A673 (cell line): ENCODE measurements at places on chromosomes 5 and 9. TPM values are rescaled to one million over a fixed set of nuclear protein-coding genes. Genes with fewer than 3 reads are reported as not detected.

The IRF1 gene
- total RNA-seq = 5.7 and 6.9 TPM in 2 replicates

The C9orf50 gene
- 0.28 TPM in 1 of 2 replicates, not detected in the other for total RNA-seq

The DOLK gene
- total RNA-seq = 20.6 and 23.2 TPM in 2 replicates

The FOXD4L6 gene
- total RNA-seq = not detected in 2 replicates
